ENCODE measurements at places on chromosomes 6 and 20.

DNA sequence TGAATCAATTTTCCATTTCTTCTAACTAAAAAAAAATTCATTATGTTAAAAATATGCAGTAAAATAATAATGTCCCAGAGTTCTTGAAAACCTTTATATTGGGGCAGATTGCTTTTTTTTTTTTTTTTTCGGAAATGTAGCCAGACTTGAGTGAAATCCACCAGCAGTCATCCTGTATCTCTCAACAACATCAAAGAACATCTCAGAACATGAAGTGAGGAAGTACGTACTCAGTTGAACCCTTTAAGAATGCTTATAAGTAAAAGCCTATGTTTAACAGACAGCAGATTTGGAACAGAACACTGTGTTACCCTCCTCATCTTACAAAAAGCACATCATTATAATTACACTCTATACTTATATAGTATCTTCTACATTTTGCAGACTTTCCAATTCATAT is 51.0 kb upstream of the SUPT3H start:
- no peak overlapping the region for H3K4me3 ChIP-seq
- H3K4me1 ChIP-seq = peaks cover 42% of the 10 kb centered on the region
- H3K27me3 ChIP-seq = peaks cover 18% of the 10 kb centered on the region

DNA sequence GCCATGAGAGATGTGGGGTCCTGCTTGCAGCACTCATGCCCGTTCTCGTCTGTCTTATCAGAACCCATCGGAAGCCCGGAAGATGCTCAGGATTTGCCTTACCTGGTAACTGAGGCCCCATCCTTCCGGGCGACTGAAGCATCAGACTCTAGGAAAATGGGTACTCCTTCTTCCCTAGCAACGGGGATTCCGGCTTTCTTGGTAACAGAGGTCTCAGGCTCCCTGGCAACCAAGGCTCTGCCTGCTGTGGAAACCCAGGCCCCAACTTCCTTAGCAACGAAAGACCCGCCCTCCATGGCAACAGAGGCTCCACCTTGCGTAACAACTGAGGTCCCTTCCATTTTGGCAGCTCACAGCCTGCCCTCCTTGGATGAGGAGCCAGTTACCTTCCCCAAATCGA is 8.3 kb downstream of the PI16 start:
- peak overlapping the region; percentile 87 for H3K27ac ChIP-seq
- peak overlapping the region; percentile 37 for H3K4me3 ChIP-seq
- H3K4me1 ChIP-seq = peaks cover 56% of the 10 kb centered on the region

DNA sequence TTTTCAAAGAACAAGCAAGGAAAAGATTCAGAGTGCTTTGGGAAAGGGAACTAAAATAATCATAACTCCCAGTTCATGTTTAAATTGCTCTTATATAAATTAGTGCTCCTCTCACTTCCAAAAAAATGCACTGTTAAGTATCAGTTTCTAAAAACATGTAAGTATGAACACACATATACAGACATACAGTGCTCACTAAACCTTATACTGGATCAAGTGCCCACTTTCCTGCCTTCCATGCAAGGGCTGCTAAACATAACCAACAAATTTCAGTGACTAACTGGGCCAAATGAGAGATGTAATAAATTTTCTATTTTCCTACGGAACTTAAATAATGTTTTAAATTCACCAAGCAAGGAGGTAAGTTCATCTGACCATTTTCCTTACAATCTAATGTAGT is 6.4 kb downstream of the TFAP2A start:
- peaks cover 78% of the 10 kb centered on the region for H3K27me3 ChIP-seq
- DNase-seq = no peak
- no peak overlapping the region for H3K27ac ChIP-seq
- no peak overlapping the region for H3K4me3 ChIP-seq

GRCh38 chr6:89269981-89270380 is 45.1 kb downstream of the GABRR2 start:
- no peaks in the 10 kb centered on the region for H3K36me3 ChIP-seq
- no peak for DNase-seq
- H3K27ac ChIP-seq = no peak overlapping the region

GRCh38 chr20:44748005-44748370 is 2.3 kb downstream of the KCNK15 start:
- no peak overlapping the region for H3K27ac ChIP-seq
- no peaks in the 10 kb centered on the region for H3K36me3 ChIP-seq
- peaks cover 9% of the 10 kb centered on the region for H3K4me1 ChIP-seq
- H3K4me3 ChIP-seq = no peak overlapping the region
- DNase-seq = no peak

- no peaks in the 10 kb centered on the region for H3K4me1 ChIP-seq
- no peaks in the 10 kb centered on the region for H3K36me3 ChIP-seq
- H3K27me3 ChIP-seq = no peaks in the 10 kb centered on the region
- H3K4me3 ChIP-seq = no peak overlapping the region
Measured at GRCh38 chr6:1720620-1721322, 111.1 kb downstream of the FOXC1 start.

- H3K27me3 ChIP-seq = no peaks in the 10 kb centered on the region
- DNase-seq = no peak
- peak overlapping the region; percentile 21 for H3K4me3 ChIP-seq
- peak overlapping the region; percentile 79 for H3K27ac ChIP-seq
- peaks cover 34% of the 10 kb centered on the region for H3K4me1 ChIP-seq
Measured at GRCh38 chr6:104788400-104788799, 71.3 kb downstream of the HACE1 start.

DNA sequence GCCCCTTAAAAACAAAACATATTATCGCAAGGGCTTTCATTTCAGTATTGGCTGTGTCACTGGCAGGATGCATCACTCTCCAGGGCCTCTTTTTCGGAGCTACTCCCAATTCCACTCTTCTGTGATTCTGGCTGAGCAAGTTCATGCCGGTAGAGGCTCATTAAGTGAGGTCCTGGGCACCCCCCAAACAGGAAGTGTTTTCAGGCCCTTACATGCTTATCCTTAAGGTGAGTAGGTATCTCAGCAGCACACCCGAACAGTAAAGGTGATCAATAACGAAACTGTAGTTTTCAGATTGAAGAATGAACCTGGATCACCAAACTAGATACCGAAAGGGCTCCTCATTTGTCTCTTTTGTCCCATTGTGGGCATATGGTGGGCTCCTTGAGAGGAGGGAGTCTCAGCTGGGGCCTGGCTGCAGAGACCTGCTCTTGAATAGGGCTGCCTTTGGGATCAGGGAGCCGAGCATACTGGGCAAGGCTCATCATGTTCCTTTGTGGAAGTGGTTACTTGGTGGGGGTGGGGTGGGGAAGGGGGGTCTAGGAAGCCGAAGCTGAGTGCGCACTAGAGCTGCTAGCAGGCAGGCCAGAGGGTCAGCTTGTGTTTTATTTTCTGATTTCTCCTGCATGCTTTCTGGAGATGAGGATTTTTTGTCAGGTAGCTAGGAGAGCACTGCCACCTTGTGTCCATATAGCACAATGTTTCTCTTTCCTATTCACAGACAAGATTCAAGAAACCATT is 65.2 kb downstream of the CDS2 start:
- H3K4me3 ChIP-seq = no peak overlapping the region
- H3K4me1 ChIP-seq = peaks cover 20% of the 10 kb centered on the region
- H3K27me3 ChIP-seq = no peaks in the 10 kb centered on the region
- H3K27ac ChIP-seq = peak overlapping the region; percentile 77
- peaks cover 16% of the 10 kb centered on the region for H3K36me3 ChIP-seq

GRCh38 chr6:112366695-112367553 is 19.8 kb downstream of the RFPL4B start:
- no peaks in the 10 kb centered on the region for H3K36me3 ChIP-seq
- no peak for DNase-seq
- no peak overlapping the region for H3K27ac ChIP-seq
- H3K4me3 ChIP-seq = no peak overlapping the region

DNA sequence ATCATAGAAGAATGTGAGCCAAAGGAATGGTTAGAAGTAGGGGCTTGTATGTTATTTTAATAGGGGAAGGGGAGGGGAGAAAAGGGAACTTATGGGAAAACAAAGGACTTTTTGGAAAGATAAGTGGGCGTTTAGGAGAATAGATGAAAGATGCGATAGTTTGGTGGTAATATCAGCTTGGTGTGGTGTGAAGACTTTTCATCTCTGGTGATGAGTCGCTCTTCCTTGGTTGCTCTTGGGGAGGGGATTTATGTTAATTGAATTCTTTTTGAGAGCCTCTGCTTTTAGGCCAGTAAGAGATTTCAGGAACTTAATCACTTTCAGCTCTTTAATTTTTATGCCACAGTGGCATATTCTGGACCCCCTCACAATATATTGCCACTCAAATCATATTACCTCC is 10.8 kb downstream of the HECA start:
- no peaks in the 10 kb centered on the region for H3K27me3 ChIP-seq
- peaks cover 88% of the 10 kb centered on the region for H3K4me1 ChIP-seq
- peak overlapping the region; percentile 50 for H3K4me3 ChIP-seq
- peak overlapping the region; percentile 78 for H3K27ac ChIP-seq
- peaks cover 43% of the 10 kb centered on the region for H3K36me3 ChIP-seq

- no peak overlapping the region for H3K4me3 ChIP-seq
- H3K36me3 ChIP-seq = peaks cover 64% of the 10 kb centered on the region
- DNase-seq = no peak
- H3K27me3 ChIP-seq = no peaks in the 10 kb centered on the region
Measured at GRCh38 chr20:415820-416322, 7.8 kb downstream of the RBCK1 start.

- H3K27ac ChIP-seq = no peak overlapping the region
- DNase-seq = no peak
- no peaks in the 10 kb centered on the region for H3K4me1 ChIP-seq
- H3K4me3 ChIP-seq = no peak overlapping the region
- H3K27me3 ChIP-seq = no peaks in the 10 kb centered on the region
Measured at GRCh38 chr6:23647045-23647444, 479.0 kb upstream of the NRSN1 start.

- H3K27me3 ChIP-seq = peaks cover 8% of the 10 kb centered on the region
- peaks cover 23% of the 10 kb centered on the region for H3K4me1 ChIP-seq
- H3K36me3 ChIP-seq = no peaks in the 10 kb centered on the region
- no peak for DNase-seq
Measured at GRCh38 chr6:110823146-110823545, 7.9 kb upstream of the CDK19 start.

- H3K4me3 ChIP-seq = no peak overlapping the region
- H3K36me3 ChIP-seq = peaks cover 22% of the 10 kb centered on the region
- H3K27me3 ChIP-seq = peaks cover 40% of the 10 kb centered on the region
Measured at GRCh38 chr6:26594730-26595632, 1.8 kb upstream of the ABT1 start.

DNA sequence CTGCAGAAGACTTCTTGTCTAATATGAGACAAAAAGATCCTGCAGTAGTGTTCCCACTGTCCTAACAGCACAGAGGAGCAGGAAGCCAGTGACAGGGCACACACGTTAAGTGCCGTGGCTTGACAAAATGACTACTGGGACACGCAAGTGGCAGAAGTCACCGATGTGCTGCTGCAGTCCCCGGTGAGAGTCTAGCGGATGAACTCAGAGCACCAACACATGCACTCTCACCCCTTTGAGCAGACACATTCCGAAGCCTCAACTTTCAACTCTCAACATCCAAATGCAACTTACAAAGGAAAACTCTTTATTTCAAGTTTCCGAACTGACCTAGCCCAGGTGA is 898 bp downstream of the LAMA4 start:
- H3K27me3 ChIP-seq = peaks cover 51% of the 10 kb centered on the region
- H3K4me3 ChIP-seq = peak overlapping the region; percentile 49
- H3K4me1 ChIP-seq = peaks cover 14% of the 10 kb centered on the region

- DNase-seq = no peak
- H3K4me3 ChIP-seq = no peak overlapping the region
- no peaks in the 10 kb centered on the region for H3K4me1 ChIP-seq
- no peak overlapping the region for H3K27ac ChIP-seq
Measured at GRCh38 chr20:13420625-13421024, 199.6 kb downstream of the ISM1 start.

GRCh38 chr6:17712576-17712975 is 5.9 kb upstream of the NUP153 start:
- no peaks in the 10 kb centered on the region for H3K27me3 ChIP-seq
- no peak for DNase-seq
- no peak overlapping the region for H3K4me3 ChIP-seq

DNA sequence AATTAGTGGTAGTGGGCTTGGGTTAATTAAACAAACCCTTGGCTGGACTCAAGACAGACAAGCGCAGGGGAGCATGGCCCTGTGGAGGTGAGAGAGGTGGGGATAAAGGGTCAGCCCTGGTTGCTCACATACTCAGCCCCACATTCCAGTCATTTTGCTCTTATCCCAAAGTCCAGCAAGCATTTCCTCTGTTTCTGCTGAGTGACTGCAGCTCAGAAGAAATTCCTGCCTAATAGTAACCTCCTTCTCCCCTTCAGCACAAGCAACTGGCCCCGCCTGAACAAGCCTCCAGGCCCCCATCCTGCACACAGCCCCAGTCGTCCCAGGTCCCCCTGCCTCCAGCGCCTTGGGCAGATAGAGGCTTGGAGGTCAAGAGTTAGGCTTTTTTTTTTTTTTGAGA is 3.6 kb upstream of the TFEB start:
- DNase-seq = no peak

- peak; percentile 93 for DNase-seq
- H3K27me3 ChIP-seq = no peaks in the 10 kb centered on the region
- H3K36me3 ChIP-seq = peaks cover 64% of the 10 kb centered on the region
- H3K27ac ChIP-seq = peak overlapping the region; percentile 93
- H3K4me1 ChIP-seq = peaks cover 76% of the 10 kb centered on the region
- H3K4me3 ChIP-seq = peak overlapping the region; percentile 89
Measured at GRCh38 chr20:46363874-46364669, 42.3 kb downstream of the ELMO2 start.

DNA sequence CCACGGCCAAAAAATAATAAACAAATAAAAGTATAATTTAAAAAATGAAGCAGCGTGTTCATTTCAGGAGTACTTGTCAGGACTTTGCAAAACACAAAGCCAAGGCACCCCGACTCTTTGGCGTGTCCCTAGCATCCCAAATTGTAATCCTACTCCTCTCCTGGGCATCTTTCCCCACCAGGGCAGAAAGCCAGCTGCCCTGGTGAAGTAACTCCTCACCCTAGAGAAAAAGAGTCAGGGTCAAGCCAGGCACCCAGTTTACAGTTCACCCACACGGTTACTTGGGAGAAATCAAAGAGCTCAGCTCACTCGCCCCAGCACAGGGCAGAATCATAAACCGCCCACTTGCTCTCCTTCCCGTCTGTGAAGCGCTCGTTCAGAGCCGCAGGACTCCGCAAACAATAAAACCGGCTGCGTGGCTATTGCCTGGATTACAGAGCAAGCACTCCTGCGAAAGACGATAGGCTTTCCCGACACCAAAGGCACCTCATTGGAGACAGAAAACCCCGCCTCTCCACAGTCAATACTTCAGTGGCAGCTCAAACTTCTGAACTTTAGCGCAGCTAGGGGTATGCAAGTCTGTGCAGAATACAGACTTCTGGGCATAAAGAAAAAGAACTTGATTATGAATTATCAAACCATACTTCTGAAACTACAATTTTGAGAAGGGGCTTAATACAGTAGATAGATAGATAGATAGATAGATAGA is 73.0 kb upstream of the NHSL1 start:
- peaks cover 19% of the 10 kb centered on the region for H3K27me3 ChIP-seq
- no peaks in the 10 kb centered on the region for H3K4me1 ChIP-seq
- H3K4me3 ChIP-seq = no peak overlapping the region
- H3K27ac ChIP-seq = no peak overlapping the region
- peak; percentile 7 for DNase-seq
- H3K36me3 ChIP-seq = no peaks in the 10 kb centered on the region

DNA sequence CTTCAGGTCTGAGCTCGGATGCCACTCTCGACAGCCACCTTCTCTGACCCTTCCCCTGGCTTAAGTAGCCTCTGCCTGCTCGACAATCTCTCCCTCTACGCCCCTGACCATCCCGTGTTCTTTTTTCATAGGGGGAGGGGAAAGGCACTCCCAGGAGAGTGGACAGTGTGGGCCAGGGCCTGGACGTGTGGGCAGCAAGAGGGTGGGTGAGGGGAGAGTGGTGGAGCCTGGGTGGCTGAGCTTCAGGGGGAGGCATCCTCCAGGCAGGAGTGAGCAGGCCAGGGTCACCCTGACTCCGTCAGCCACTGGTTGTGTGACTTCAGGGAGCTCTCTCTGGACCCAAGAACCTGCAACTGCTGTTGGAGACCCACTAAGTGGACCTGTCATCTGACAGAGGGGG is 92.7 kb downstream of the CEBPB start:
- H3K36me3 ChIP-seq = no peaks in the 10 kb centered on the region
- no peak for DNase-seq
- no peak overlapping the region for H3K4me3 ChIP-seq
- peaks cover 2% of the 10 kb centered on the region for H3K27me3 ChIP-seq

Data from activated CD4-positive, alpha-beta T cell treated with anti-CD3 and anti-CD28 coated beads, Interleukin-2, amount 10 ng/mL, durations not matched to agents 7 days and 5 days (primary cell).